ENCODE measurements at places on chromosomes 7 and 10.

GRCh38 chr10:58727633-58728032, 215.0 kb downstream of the BICC1 start:
- DNase-seq: no peak

- DNase-seq: no peak
Measured at GRCh38 chr10:96690755-96691730, 29.3 kb downstream of the PIK3AP1 start.

GRCh38 chr10:62498271-62498670, 124.1 kb downstream of the ZNF365 start:
- DNase-seq: no peak

GRCh38 chr7:147276106-147276505, 1159.5 kb downstream of the CNTNAP2 start:
- DNase-seq: no peak

DNA sequence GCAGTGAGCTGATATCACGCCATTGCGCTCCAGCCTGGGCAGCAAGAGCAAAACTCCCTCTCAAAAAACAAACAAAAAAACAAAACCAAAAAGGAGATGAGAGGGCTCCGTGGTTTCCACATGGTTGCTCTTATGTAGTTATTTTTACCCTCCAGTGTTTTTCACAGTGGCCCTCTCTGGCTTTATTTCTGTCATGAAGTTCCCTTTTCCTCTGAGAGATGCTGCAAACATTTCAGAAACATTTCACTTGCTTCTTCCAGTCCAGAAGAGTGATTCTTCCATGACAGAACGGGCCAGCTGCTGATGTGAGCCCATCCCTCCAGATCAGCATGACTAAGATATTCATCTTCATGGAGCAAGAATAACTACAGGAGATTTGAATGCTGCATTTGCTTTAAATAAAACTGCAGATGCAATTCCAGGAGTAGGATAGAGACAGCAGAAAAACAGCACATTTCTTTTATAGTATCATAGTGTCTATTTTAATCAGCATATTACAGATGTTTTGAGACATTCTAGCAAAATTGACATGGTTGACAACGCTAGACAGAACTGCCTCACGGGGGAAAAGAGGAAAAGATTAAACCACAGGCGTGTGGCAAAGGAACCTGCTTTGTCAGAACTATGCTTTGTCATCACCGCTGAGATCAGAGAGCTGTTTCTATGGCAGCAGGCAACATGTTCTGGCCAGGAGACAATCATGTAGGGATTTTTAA, 40.3 kb downstream of the NRCAM start:
- DNase-seq: no peak

GRCh38 chr10:62681211-62681940, 123.1 kb upstream of the ADO start:
- DNase-seq: peak; percentile 76

DNA sequence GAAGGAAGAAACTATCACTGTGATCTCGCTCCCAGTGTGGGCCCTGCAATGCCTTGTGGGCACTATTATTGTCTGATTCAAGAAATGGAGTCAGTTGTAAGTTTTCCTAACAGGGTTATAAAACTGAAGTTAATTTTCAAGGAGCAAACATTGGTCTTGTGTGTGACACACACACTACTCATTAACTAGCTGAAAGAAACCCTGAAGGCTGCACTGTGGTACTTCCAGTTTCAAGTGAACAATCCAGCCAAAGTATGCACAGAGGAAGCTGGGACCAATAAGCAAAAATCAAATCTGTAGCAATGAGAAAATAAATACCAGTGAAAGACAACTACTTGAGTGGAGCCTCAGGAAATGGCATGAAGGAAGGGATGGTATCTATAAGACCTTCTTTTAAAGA, 506.6 kb upstream of the POT1 start:
- DNase-seq: no peak

- no peak for DNase-seq
Measured at GRCh38 chr10:4512671-4513240, 313.3 kb upstream of the AKR1E2 start.

Data from stimulated activated CD4-positive, alpha-beta T cell treated with anti-CD3 and anti-CD28 coated beads, Interleukin-4, amount 100 ng/mL, for 48 hours (primary cell).